Pulmonary artery endothelial cell (primary cell): ENCODE measurements at places on chromosomes 4 and X. TPM values are rescaled to one million over a fixed set of nuclear protein-coding genes. Genes with fewer than 3 reads are reported as not detected.

ETDB gene
- not detected in 2 replicates for total RNA-seq

FGB gene
- not detected in 2 replicates for total RNA-seq

PRDM5 gene
- 6.1 and 7.0 TPM in 2 replicates for total RNA-seq

ITM2A gene
- 1.5 and 15.4 TPM in 2 replicates for total RNA-seq

HPGD gene
- total RNA-seq, result not detected in 2 replicates

CPLX1 gene
- total RNA-seq, result 0.13 and 0.14 TPM in 2 replicates

IBSP gene
- total RNA-seq, result not detected in 2 replicates

FRG2 gene
- total RNA-seq, result not detected in 2 replicates

NAP1L5 gene
- total RNA-seq, result 6.2 and 8.3 TPM in 2 replicates

RADX gene
- total RNA-seq, result 0.07 and 0.11 TPM in 2 replicates

QRFPR gene
- not detected in 2 replicates for total RNA-seq

OPRPN gene
- total RNA-seq, result not detected in 2 replicates

CSN2 gene
- total RNA-seq, result not detected in 2 replicates

PCDH10 gene
- 14.8 and 31.7 TPM in 2 replicates for total RNA-seq

SSX1 gene
- not detected in 2 replicates for total RNA-seq

RRH gene
- 0.07 TPM in 1 of 2 replicates, not detected in the other for total RNA-seq

ARHGAP36 gene
- 0.07 TPM in 1 of 2 replicates, not detected in the other for total RNA-seq

RTL3 gene
- total RNA-seq, result not detected in 2 replicates

ARHGEF9 gene
- 7.1 and 9.4 TPM in 2 replicates for total RNA-seq

KLHL13 gene
- total RNA-seq, result 14.3 and 15.5 TPM in 2 replicates

F9 gene
- total RNA-seq, result not detected in 2 replicates

ADAM29 gene
- not detected in 2 replicates for total RNA-seq

AKAP14 gene
- total RNA-seq, result not detected in 2 replicates

TMEM154 gene
- total RNA-seq, result 6.1 and 9.1 TPM in 2 replicates

XK gene
- total RNA-seq, result under 0.01 TPM in 2 replicates

UTP14A gene
- 23.5 and 30.0 TPM in 2 replicates for total RNA-seq

HSFX4 gene
- total RNA-seq, result not detected in 2 replicates

BTC gene
- 0.07 TPM in 2 replicates for total RNA-seq

DDX53 gene
- total RNA-seq, result not detected in 2 replicates

BEX3 gene
- total RNA-seq, result 232 and 264 TPM in 2 replicates

CFP gene
- 0.13 and 0.18 TPM in 2 replicates for total RNA-seq

ZNF595 gene
- total RNA-seq, result 8.8 and 9.2 TPM in 2 replicates

COX7B2 gene
- not detected in 2 replicates for total RNA-seq

GYPB gene
- total RNA-seq, result not detected in 2 replicates

UCP1 gene
- not detected in 2 replicates for total RNA-seq

POU4F2 gene
- not detected in 2 replicates for total RNA-seq

EVC2 gene
- 9.3 and 12.1 TPM in 2 replicates for total RNA-seq

HDAC8 gene
- 28.4 and 33.8 TPM in 2 replicates for total RNA-seq

L1CAM gene
- total RNA-seq, result 0.11 and 0.13 TPM in 2 replicates

TEX13C gene
- total RNA-seq, result not detected in 2 replicates

ADH1A gene
- not detected in 2 replicates for total RNA-seq

MAGEA11 gene
- not detected in 2 replicates for total RNA-seq

HELT gene
- total RNA-seq, result not detected in 2 replicates

TMEM35A gene
- total RNA-seq, result 3.1 and 9.1 TPM in 2 replicates

ENAM gene
- total RNA-seq, result not detected in 2 replicates

NEUROG2 gene
- total RNA-seq, result not detected in 2 replicates

ERAS gene
- not detected in 2 replicates for total RNA-seq

SYTL5 gene
- not detected in 2 replicates for total RNA-seq
